OCI-LY7 (cell line): ENCODE measurements at places on chromosomes 7 and 10. TPM values are rescaled to one million over a fixed set of nuclear protein-coding genes. Genes with fewer than 3 reads are reported as not detected.
A peak's percentile ranks its signal among the peaks of the same experiment; 100 is the strongest.

- DNase-seq: no peak
These were observed 44.6 kb downstream of the NUP205 start for GRCh38 chr7:135602304-135602703.

- DNase-seq: no peak
These were observed 23.0 kb downstream of the SGCE start for GRCh38 chr7:94633014-94633341.

- no peak for DNase-seq
These were observed 44.5 kb downstream of the INPP5A start for GRCh38 chr10:132582137-132582536.

DNA sequence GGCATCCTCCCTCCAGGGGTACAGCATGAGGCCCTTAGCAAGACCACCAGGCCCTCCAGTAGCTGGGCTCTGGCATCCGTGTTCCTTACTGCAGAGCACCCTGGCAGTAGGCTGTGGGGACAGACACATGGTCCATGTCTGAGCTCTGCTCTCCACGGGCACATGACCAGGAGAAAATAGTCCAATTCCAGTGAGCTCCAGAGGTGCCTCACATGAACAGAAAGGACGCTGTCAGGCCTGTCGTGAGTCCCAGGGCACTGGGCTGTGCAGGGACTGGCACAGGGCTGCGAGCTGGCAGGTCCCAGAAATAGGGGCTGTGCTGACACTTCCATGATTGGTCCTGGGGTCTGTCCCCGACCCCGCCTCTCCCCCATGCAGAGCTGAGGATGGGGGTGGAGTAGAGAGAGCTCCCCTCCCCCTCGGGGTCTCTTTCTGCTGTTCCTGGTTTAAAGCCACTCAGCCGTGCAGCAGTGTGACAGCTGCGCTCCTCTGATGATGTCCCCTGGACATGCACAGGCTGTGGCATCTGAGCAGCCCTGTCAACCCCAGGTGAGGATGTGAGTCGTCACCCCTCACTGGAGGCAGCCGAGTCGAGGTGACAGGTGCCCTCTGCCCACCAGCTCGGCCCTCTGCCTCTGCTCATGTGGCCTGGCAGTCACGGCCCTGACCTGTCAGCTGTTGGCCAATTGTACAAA, 25.2 kb upstream of the ZNF488 start:
- DNase-seq: peak; percentile 58

GRCh38 chr7:100049441-100050291, at the start of gene ZSCAN21:
TSS of gene ZSCAN21 (plus strand) at chr7:100049774. CDS start at chr7:100057007, 7,233 bp downstream.
- DNase-seq: peak; percentile 84

DNA sequence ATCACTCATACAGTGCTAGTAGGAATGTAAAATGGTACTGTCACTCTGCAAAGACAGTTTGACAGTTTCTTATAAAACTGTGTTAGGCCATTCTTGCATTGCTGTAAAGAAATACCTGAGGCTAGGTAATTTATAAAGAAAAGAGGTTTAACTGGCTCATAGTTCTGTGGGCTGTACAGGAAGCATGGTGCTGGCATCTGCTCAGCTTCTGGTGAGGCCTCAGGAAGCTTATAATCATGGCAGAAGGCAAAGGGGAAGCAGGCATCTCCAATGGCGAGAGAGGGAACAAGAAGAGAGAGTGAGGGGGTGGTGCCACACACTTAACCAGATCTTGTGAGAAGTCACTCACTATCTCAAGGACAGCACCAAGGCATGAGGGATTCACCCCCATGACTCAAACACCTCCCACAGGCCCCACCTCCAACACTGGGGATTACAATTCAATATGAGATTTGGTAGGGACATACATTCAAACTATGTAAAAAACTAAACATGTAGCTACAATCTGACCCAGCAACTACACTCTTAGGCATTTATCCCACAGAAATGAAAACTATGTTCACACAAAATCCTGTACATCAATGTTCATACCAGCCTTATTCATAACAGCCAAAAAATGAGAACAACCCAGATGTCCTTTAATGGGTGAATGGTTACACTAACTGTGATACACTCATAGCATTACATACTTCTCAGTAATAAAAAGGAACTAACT, 5.0 kb downstream of the ALDH18A1 start:
- no peak for DNase-seq

DNA sequence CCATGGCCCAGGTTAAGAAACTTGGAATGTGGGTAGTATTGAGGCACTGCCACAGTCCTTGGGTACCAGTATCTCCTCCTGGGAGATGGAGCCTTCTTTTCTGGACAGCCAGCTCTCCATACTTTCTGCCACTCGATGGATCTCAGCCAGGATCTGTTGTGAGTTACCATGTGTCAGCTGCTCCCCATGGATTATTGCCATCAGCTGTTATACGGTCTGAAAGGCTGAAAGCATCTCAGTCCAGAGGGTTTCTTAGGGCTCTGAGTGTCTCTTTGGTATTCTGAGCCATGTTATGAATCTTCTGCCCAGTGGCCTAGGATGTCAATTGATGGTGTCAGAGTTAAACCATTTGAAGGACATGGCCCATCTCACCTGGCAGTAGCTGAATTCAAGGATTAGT, 197.5 kb downstream of the C7orf25 start:
- DNase-seq: no peak

GRCh38 chr7:117158941-117159697, 163.7 kb downstream of the WNT2 start:
- no peak for DNase-seq

DNA sequence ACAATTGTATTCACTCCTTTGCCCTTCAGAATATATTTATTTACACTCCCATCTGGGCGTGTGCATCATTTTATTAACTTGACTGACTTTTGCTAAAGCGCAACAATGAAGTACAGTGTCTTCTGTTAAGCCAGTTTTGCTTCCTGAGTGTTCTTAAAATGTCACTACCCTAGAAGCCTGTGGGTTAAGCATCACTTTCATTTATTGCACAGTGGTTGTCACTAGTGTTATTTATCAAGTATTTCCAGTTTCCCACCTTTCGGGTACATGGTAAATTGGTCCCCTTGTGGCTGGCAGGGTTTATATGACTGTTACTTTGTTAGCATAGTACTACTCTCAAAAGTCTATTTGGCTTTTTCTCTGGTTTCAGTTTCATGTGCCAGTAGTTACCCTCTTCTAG, 3.3 kb downstream of the HILPDA start:
- no peak for DNase-seq

- no peak for DNase-seq
These were observed 6.6 kb downstream of the GCC1 start for GRCh38 chr7:127578711-127579275.

DNA sequence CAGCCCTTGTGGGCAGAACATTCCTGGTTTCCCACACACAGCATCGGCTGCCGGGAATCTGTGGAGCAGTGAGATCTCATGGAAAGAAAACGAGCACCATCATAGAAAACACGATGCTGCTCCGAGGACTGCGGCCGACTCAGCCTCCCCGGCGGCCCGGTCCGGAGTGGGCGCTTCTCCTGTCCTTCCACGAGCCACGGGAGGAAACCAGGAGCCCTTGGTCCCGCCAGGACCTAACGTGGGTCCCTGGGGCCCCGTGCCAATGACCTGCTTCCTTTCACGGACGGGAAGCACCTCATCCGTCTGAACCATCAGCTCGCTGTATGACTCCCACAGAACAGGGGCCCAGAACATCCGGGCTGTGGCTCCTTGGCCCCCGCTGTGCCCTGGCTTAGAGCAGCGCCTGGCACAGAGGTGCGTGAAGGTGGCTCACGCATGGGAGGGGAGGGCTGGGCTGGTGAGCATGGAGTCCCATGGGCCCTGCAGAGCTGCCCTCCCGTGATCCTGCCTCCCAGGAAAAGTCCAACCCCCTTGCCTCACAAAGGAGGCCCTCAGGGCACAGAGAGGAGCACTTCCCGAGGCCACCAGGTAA, 280.5 kb downstream of the MAD1L1 start:
- DNase-seq: no peak

GRCh38 chr7:123784263-123784662, 35.5 kb upstream of the WASL start:
- no peak for DNase-seq

- no peak for DNase-seq
These were observed 56.2 kb downstream of the PARP12 start for GRCh38 chr7:140006600-140006999.

GRCh38 chr10:118957443-118957825, 72.1 kb upstream of the NANOS1 start:
- DNase-seq: no peak

GRCh38 chr7:18974803-18975202, 142.6 kb downstream of the TWIST1 start:
- DNase-seq: no peak

DNA sequence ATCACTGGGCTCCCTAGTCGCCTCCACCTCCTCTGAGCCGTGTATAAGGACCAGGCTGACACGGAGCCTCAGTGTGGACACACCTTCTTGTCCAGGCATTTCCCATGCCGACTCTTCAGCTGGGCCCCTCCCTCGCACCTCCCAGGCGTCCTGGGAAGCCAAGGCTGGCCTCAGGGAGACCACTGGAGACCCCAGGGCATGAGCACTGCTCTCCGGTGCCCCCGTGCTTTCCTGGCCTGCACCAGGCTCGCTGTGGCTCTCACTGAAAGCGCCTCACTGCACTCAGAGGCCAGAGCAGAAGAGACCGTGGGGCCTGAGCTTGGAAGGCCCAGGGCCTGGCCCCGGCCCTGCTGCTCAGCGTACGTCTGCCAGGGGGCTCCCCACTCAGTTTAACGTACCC, 31.4 kb downstream of the LRRC27 start:
- no peak for DNase-seq

GRCh38 chr10:35399414-35400009, 63.2 kb downstream of the CCNY start:
- no peak for DNase-seq

DNA sequence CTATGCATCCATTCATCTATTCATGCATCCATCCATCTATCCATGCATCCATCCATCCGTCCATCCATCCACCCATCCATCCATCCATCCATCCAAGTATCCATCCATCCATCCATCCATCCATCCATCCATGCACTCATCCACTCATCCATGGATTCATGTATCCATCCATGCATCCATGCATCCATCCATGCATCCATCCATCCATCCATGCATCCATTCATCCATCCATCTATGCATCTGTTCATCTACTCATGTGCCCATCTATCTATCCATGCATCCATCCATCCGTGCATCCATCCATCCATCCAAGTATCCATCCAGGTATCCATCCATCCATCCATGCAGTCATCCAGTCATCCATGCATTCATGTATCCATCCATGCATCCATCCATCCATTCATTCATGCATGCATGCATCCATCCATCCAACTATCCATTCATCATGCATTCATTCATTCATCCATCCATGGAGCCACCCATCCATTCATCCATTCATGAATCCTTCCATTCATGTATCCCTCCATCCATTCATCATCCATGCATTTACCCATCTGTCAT, 132.0 kb downstream of the DYNC2I1 start:
- no peak for DNase-seq

GRCh38 chr10:92027141-92027540, 103.6 kb downstream of the BTAF1 start:
- no peak for DNase-seq

DNA sequence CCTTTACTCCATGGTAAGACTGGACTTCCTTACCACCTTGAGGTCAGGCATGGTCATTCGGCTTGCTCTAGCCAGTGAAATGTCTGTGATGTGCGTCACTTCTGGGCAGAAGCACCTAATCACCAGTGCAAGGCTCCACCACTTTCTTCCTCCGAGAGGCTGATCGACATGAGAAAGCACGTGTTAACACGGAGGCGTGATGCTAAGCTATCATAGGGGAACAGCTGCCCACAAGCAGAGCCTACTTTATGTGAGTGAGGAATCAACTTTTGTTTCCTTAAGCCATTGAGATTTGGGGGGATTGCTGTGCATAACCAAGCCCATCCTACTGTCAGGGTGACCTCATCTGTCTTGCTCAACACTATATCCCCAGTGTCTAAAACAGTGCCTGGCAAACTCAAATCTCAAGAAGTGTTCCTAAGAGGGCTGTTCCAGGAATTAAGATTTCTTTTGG, 23.1 kb upstream of the SAR1A start:
- DNase-seq: no peak

DNA sequence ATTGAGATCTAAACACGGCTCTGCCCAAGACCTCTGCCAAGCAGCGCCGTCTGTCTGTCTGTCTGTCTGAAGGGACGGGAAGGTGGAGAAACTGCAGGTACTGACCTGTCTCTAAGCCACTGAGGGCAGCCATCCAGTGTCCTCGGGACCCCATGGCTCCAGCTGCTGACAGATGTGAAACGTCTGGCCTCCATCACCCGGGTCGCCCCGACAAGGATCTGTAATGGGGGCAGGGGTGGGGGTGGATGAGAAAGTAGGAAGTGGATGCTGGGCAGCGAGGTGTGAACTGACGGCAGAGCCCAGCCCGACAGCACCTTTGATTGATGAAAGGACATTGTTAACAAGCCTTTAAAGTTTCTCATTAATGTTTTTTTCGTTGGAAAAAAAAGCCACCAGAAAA, 193.1 kb downstream of the EBF3 start:
- DNase-seq: no peak

- no peak for DNase-seq
These were observed 88.1 kb upstream of the DDC start for GRCh38 chr7:50653126-50653864.

GRCh38 chr7:34417781-34418180, 240.2 kb upstream of the NPSR1 start:
- no peak for DNase-seq

GRCh38 chr10:130635528-130635927, 499.3 kb downstream of the GLRX3 start:
- no peak for DNase-seq

DNA sequence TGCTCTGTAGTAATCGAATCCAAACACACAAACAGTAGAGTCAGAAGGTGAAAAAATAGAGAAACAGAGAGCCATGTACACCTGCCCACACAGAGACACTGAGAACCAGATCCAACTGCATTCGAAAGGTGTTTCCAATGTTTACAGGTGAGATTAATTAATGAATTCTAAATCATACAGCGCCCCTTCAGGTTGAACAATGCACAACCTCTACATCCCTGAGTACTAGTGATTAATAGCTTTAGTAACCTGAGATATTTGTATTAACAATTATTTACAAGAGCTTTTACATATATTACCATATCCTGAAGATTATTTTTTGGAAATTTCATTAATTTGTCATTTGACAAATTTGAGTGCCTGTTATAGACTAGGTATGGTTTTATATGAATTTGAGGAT, 7.6 kb upstream of the MRC1 start:
- DNase-seq: no peak

PTF1A gene
- total RNA-seq: not detected in 2 replicates

OR6V1 gene
- not detected in 2 replicates for total RNA-seq

VSTM4 gene
- not detected in 2 replicates for total RNA-seq

PDK4 gene
- not detected in 2 replicates for total RNA-seq

HOXA6 gene
- total RNA-seq: 10.2 and 12.0 TPM in 2 replicates

RHOBTB1 gene
- total RNA-seq: 0.07 TPM in 1 of 2 replicates, not detected in the other

AVL9 gene
- total RNA-seq: 49.5 and 54.9 TPM in 2 replicates

PTPRZ1 gene
- not detected in 2 replicates for total RNA-seq

HYAL4 gene
- not detected in 2 replicates for total RNA-seq

LRIT1 gene
- total RNA-seq: not detected in 2 replicates

NEUROD6 gene
- total RNA-seq: not detected in 2 replicates

CDNF gene
- 3.6 and 3.7 TPM in 2 replicates for total RNA-seq

ASB10 gene
- not detected in 2 replicates for total RNA-seq

AKR1D1 gene
- not detected in 2 replicates for total RNA-seq

MRC1 gene
- not detected in 2 replicates for total RNA-seq

FFAR4 gene
- not detected in 2 replicates for total RNA-seq
